Breast epithelium (tissue), 4 donors: ENCODE measurements at places on chromosomes 6 and 20.

GRCh38 chr6:42320762-42321161, 103.1 kb upstream of the MRPS10 start:
- no peak overlapping the region for H3K4me3 ChIP-seq
- no peak for DNase-seq
- no peaks in the 10 kb centered on the region for H3K36me3 ChIP-seq
- no peaks in the 10 kb centered on the region for H3K27me3 ChIP-seq
- no peaks in the 10 kb centered on the region for H3K4me1 ChIP-seq

GRCh38 chr20:17406051-17406590, 125.1 kb downstream of the BFSP1 start:
- peaks cover 11% of the 10 kb centered on the region for H3K27me3 ChIP-seq
- no peak overlapping the region for H3K27ac ChIP-seq
- no peak overlapping the region for H3K4me3 ChIP-seq
- no peaks in the 10 kb centered on the region for H3K4me1 ChIP-seq
- no peaks in the 10 kb centered on the region for H3K36me3 ChIP-seq

DNA sequence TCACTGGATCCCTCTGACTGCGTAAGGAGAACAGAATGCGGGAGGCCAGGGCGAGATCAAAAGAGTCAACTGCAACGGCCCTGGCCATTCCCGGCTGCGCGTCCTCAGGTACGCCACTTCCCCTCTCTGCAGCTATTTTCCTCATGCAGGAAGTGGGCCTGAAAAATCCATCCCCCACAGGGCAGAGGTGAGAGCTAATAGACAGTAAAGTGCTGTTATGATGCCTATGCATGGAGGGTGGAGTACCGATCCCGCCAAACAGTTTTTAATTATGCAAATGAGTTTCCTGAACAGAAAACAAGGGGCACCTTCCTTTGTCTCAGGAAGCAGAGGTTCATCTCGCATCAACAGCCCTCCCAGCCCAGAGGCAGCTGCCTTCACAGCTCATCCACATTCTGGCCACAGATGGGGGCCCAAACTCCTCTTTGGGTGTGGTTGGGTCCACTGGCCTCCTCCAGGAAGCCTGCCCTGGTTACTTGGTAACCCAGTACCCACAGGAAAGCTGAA, 9.3 kb downstream of the PREX1 start:
- H3K27me3 ChIP-seq = no peaks in the 10 kb centered on the region
- no peak for DNase-seq
- no peaks in the 10 kb centered on the region for H3K4me1 ChIP-seq
- H3K36me3 ChIP-seq = no peaks in the 10 kb centered on the region
- H3K4me3 ChIP-seq = no peak overlapping the region
- peak overlapping the region; percentile 9 for H3K27ac ChIP-seq

DNA sequence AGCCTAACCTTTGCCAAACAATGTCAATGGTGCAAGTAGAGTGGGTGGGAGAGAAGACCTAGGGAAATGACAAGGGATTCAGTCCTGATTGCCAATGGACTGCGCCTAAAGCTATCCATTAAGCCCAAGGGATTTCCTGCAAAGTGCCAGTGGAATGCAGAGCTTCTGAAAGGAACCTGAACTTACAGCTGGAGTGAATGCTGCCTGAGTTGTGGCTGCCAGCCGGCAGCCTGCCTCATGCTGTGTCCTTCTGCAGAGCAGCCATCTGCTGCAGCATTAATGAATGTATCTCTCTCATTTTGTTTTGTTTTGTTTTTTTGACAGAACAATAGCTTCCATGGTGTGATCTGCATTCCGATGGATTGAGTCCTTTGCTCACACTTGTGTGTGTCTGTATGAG, 44.7 kb downstream of the SLC35F1 start:
- no peak for DNase-seq
- H3K36me3 ChIP-seq = no peaks in the 10 kb centered on the region
- no peaks in the 10 kb centered on the region for H3K4me1 ChIP-seq

DNA sequence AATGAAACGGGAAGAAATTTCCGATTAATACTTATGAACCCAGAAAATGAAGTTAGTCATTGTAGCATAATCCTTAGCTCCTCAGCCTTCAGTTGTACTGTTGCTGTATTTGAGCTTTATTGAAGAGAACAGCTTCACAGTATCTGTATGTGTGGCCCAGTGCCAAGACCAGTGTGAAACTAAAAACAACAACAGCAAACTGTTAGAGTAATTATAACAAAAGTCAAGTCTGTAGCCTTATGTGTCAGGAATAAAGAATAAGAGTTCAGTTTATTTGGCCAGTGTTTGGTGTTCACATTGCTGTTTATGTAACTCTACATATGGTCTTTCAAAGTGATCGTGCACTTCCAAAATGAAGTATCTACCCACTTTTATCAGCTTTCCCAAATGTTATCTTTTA, 70.9 kb downstream of the ARID1B start:
- no peaks in the 10 kb centered on the region for H3K4me1 ChIP-seq
- H3K36me3 ChIP-seq = no peaks in the 10 kb centered on the region
- no peak overlapping the region for H3K27ac ChIP-seq

DNA sequence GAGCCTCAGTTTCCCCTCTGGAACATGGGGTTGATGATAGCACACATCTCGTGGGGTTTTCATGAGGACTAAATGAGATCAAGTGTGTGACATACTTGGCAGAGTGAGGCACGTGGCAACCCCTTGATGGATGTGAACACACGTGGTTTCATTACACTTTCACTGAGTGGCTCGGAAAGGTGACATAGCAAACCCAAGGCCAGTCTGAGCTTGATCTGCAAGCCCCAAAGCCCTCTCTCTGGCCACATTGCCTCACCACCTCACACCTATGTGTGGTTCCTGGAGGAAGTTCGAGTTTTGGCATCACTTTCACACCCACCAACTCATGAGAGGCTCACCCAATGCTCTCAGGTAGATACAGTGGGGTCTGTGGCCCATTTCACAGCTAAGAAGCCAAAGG, 60.0 kb downstream of the CPNE5 start:
- H3K4me3 ChIP-seq = no peak overlapping the region
- no peaks in the 10 kb centered on the region for H3K36me3 ChIP-seq
- no peaks in the 10 kb centered on the region for H3K27me3 ChIP-seq
- no peak overlapping the region for H3K27ac ChIP-seq
- DNase-seq = no peak

DNA sequence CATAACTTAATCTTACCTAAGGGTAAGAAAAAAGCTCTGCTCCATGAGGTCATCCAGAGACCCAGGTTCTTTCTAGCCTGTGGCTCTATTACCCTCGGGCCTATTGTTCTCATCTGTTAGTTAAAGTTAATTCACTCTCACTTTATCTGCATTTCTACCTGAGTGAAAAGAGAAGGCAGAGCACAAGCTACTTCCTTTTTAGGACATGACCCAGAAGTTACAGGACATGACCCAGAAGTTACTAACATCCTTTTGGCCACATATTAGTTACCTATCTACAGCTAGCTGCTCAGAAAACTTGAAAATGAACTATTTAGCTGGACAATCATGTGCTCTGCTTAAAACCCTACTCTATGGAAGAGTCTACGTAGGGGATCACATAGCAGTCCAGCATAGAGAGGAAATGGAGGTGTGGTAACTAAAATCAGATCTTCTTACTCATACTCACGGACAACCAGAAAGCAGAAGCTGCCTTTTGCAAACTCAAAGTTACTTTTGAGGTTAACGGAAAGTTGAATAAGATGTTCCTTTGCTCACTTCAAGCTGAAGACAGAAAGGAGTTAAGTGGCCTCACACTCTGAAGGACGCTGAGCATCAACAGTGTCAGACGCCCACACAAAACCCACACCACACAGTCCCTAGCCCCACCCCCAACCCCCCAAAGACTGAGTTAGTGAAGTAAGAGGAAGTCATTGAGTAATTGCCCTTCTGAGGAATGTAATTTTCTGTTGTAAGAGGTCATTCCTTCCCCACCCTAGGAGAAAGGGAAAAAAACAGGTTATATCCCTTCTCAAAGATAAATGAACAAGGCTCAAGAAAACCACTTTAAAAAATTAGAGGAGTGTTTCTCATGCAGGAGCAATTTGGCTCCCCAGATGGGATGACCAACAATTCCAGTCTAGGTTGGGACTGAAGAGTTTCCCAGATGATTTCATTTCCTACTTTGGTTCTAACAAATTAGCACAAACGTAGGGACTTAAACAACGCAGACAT, 45.9 kb upstream of the TAB2 start:
- no peak overlapping the region for H3K27ac ChIP-seq
- H3K27me3 ChIP-seq = no peaks in the 10 kb centered on the region
- no peak for DNase-seq
- H3K4me1 ChIP-seq = no peaks in the 10 kb centered on the region

DNA sequence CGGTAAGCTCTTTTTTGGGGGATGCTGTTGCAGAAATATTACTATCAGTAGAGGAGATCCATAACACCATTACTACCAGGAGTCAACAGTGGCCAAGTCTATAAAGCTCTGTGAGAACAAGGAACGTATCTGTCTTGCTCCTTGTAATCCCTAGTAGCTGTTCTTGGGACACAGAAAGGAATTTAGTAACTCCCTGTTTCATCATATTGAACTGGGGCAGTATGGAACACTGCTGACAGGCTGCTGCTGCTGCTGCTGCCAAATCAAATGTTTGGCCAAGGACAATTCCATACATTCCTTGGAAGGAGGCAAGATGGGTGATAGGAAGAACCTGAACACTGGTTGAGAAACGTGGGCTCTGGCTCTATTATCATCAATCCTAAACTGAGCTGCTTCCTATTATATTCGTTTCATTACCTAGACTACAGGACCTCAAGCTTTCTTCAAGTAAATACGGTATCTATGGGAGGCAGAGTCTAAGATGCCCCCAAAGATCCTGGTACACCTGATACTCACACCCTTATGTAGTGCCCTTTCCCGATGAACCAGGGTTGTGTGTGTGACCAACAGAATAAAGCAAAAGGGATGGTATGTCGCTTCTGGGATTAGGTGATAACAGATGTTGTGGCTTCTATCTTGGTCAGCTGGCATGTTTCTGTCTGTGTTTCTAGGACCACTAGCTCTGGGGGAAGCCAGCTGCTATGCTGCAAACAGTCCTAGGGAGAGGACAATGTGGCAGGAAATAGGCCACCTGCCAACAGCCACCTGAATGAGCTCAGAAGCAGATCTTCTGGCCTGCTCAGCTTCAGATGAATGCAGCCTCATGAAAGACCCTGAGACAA, 39.5 kb downstream of the ELOVL5 start:
- no peaks in the 10 kb centered on the region for H3K27me3 ChIP-seq
- H3K4me3 ChIP-seq = no peak overlapping the region
- no peaks in the 10 kb centered on the region for H3K4me1 ChIP-seq
- DNase-seq = no peak
- H3K36me3 ChIP-seq = no peaks in the 10 kb centered on the region
- peak overlapping the region; percentile 23 for H3K27ac ChIP-seq

DNA sequence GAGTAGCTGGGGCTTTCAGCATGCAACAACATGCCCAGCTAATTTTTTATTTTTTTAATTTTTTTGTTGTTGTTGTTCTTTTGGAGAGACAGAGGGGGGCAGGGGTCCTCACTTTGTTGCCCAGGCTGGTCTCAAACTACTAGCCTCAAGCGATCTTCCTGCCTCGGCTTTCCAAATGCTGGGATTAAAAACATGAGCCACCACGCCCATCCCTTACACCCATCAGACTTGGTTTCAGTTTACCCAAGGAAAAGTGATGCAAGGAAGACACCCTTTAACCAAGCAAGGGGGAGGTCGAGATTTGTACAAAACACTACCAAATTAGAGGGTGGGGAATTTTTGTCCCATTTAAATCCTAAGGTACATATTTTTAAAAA, 210.1 kb downstream of the ARHGAP18 start:
- H3K4me3 ChIP-seq = no peak overlapping the region
- H3K36me3 ChIP-seq = no peaks in the 10 kb centered on the region
- H3K4me1 ChIP-seq = no peaks in the 10 kb centered on the region
- peak overlapping the region; percentile 52 for H3K27ac ChIP-seq
- no peaks in the 10 kb centered on the region for H3K27me3 ChIP-seq
- DNase-seq = no peak

GRCh38 chr6:31898383-31899011, 999 bp upstream of the EHMT2 start:
- DNase-seq = no peak
- H3K27ac ChIP-seq = peak overlapping the region; percentile 86
- H3K36me3 ChIP-seq = no peaks in the 10 kb centered on the region

- no peak for DNase-seq
- no peak overlapping the region for H3K4me3 ChIP-seq
- no peaks in the 10 kb centered on the region for H3K27me3 ChIP-seq
- H3K36me3 ChIP-seq = no peaks in the 10 kb centered on the region
Observed at GRCh38 chr6:116392132-116393013, 21.6 kb downstream of the DSE start.

GRCh38 chr20:38372806-38373205, 26.5 kb downstream of the LBP start:
- no peaks in the 10 kb centered on the region for H3K4me1 ChIP-seq
- DNase-seq = no peak
- no peak overlapping the region for H3K4me3 ChIP-seq
- no peak overlapping the region for H3K27ac ChIP-seq
- H3K27me3 ChIP-seq = no peaks in the 10 kb centered on the region
